Amygdala (tissue), 56 donors: ENCODE measurements at places on chromosomes 5 and 9.

GRCh38 chr5:144531188-144531587 is 360.5 kb downstream of the KCTD16 start:
- no peak for DNase-seq

DNA sequence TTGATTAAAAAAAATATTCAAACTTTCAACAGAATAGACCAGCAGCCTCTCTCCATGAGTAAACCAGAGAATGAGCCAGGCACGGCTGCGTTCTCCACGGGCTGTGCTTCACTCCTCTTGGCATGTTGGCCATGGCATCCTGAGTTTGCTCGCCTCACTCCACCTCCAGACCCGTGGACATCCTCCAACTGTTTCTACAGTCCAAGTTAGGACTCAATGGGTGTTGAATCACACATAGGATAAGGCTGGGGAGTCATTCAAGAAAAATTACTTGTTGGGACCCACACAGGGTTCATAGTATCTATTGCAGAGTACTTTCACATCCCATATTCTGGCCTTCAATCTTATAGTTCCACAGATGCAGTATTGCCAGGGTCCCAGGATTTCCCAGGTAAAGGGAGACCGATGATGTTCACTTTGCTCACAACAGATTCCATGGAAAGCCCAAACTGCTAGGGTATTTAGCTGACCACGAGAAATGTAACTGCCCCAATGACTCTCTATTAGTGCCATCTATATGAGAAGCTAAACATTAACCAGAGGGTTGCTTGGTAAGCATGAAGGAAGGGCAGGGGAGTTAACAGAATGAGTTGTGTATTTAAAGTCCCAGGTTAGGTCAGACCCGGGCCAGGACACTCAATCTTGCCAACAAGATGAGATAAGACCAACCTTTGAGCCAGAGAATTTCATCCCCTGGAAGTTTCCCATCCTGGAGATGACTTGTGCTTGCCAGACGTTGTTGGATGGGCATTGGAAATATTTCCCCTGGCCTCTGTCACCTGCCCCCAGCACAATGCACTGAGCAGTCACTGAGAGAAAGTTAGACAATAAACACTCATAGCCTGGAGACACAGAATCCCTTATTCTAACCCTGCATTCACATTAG is 19.7 kb upstream of the GDA start:
- no peak for DNase-seq

GRCh38 chr9:6781476-6781875 is 23.7 kb downstream of the KDM4C start:
- peak; percentile 26 for DNase-seq

DNA sequence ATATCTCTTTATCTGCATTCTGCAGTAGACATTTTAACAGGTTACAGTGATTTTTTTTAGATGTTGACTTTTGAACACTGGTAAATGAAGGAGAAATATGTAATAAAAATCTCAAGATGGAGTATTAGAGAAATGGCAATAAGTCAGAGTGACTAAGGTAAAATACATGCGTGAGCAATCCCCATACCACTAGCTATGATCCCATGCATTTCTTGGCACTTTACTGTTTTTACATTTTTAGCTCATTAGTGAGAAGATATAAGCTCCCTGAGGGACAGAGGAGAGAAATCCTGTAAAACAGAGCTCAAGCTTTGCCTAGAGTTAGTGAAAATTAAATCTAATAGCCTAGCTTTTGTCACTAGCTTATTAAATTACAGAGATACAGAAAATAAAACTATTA is 181.9 kb upstream of the TRPM3 start:
- no peak for DNase-seq

DNA sequence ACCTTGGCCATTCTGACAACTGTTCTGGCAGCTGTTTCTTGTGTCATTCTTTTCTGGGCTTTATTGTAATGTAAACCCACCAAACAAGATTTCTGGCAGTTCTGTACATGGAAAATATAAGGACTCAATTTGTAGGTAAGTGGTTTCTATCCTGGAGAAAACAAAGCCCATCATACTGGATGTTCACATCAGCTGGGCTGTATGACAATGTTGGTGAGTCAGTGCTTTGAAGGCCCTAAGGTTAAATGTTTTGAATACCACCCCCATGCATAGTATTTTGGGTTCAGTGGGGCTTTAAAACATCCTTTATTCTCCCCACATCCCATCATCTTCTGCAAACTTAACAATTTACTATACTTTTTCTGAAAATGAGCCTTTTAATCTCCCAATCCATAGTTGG is 52.5 kb downstream of the SH3GL2 start:
- no peak for DNase-seq

GRCh38 chr9:136545692-136545964 is 220 bp downstream of the NOTCH1 start:
- DNase-seq = no peak
